Activated naive CD8-positive, alpha-beta T cell treated with anti-CD3 and anti-CD28 coated beads, Interleukin-2, amount 50 U/mL, for 24 hours (primary cell): ENCODE measurements at places on chromosomes 4 and X.

DNA sequence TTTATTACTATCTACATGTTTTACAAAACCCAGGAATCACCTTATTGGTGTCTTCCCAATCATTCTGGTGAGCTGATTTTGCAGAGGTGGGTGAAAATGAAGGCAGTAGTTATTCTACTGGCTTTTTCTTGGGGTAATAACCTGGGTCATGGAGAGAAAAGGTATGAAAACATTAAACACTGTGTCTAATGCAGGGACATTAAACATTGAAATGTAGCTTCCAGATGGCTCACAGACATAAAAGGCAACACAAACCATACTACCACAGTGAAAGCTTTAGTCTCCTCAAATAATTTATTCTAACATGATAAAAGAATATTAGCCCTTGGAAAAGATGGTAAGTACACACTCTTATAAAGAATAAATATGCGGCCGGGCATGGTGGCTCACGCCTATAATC is 8.0 kb downstream of the SETD7 start:
- H3K4me1 ChIP-seq = peaks cover 5% of the 10 kb centered on the region
- no peak overlapping the region for H3K27ac ChIP-seq
- H3K4me3 ChIP-seq = no peak overlapping the region

GRCh38 chrX:20500949-20501348 is 234.2 kb upstream of the RPS6KA3 start:
- peaks cover 14% of the 10 kb centered on the region for H3K4me1 ChIP-seq
- no peak for DNase-seq
- H3K4me3 ChIP-seq = no peak overlapping the region
- H3K36me3 ChIP-seq = no peaks in the 10 kb centered on the region

GRCh38 chrX:134718105-134718965 is 60.1 kb upstream of the PLAC1 start:
- H3K4me3 ChIP-seq = no peak overlapping the region
- peaks cover 26% of the 10 kb centered on the region for H3K4me1 ChIP-seq
- DNase-seq = no peak
- H3K27ac ChIP-seq = peak overlapping the region; percentile 70
- no peaks in the 10 kb centered on the region for H3K36me3 ChIP-seq
- no peaks in the 10 kb centered on the region for H3K27me3 ChIP-seq

DNA sequence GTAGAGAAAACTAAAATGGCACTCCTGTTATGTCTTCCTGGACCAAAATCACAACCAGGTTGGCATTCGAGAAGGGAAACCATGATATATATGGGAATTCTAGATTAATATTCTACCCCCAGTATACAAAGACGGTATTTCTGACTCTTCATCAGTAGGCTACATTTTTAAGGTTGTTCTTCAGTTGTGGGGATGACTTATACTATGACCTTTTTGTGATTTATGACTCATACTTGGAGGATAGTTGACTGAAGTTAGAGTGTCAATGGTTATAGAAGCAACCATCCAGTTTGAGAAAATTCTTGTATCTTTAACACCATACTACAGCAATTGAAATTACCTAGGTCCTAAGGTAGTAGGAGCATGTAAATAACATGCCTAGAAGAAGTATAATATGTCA is 49.8 kb upstream of the CYSLTR1 start:
- H3K27ac ChIP-seq = no peak overlapping the region
- peaks cover 4% of the 10 kb centered on the region for H3K36me3 ChIP-seq
- H3K4me3 ChIP-seq = no peak overlapping the region
- peaks cover 33% of the 10 kb centered on the region for H3K4me1 ChIP-seq
- H3K27me3 ChIP-seq = no peaks in the 10 kb centered on the region

GRCh38 chr4:8910822-8911315 is 39.2 kb upstream of the HMX1 start:
- H3K36me3 ChIP-seq = no peaks in the 10 kb centered on the region
- no peak for DNase-seq
- no peak overlapping the region for H3K4me3 ChIP-seq
- no peaks in the 10 kb centered on the region for H3K4me1 ChIP-seq

- no peak for DNase-seq
- no peaks in the 10 kb centered on the region for H3K4me1 ChIP-seq
- no peak overlapping the region for H3K27ac ChIP-seq
- no peak overlapping the region for H3K4me3 ChIP-seq
- H3K27me3 ChIP-seq = no peaks in the 10 kb centered on the region
- peaks cover 18% of the 10 kb centered on the region for H3K36me3 ChIP-seq
Observed at GRCh38 chrX:22234380-22234779, 38.3 kb upstream of the CBLL2 start.

GRCh38 chr4:138663883-138664282 is 351.7 kb upstream of the NOCT start:
- no peaks in the 10 kb centered on the region for H3K27me3 ChIP-seq
- H3K36me3 ChIP-seq = no peaks in the 10 kb centered on the region
- no peak overlapping the region for H3K27ac ChIP-seq
- DNase-seq = no peak
- no peaks in the 10 kb centered on the region for H3K4me1 ChIP-seq

DNA sequence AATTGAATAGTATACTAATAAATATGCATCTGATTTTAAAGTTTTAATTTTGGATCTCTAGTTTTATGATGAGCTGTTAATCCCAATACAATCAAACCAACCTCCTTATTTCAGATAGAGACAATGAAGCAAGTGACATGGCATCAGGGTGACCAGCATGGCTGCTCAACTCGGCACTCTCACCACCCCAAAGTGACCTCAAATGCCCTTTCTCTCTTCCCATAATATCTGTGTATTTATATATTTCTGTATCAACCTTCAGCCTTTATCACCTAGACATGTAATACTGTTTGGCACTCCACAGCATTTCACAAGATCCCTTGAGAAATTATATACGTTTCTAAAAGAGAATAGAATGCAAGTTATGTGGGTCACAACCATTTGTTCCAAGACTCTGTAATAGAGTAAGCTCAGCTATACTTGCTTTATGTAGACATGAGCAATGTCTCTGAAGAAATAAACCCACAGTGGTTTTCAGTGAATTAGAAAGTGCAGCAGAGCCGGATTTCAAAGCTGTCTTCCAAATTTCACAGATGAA is 1623.2 kb upstream of the PABPC4L start:
- H3K27me3 ChIP-seq = no peaks in the 10 kb centered on the region
- no peak overlapping the region for H3K4me3 ChIP-seq
- no peak overlapping the region for H3K27ac ChIP-seq
- DNase-seq = no peak
- no peaks in the 10 kb centered on the region for H3K36me3 ChIP-seq
- no peaks in the 10 kb centered on the region for H3K4me1 ChIP-seq

DNA sequence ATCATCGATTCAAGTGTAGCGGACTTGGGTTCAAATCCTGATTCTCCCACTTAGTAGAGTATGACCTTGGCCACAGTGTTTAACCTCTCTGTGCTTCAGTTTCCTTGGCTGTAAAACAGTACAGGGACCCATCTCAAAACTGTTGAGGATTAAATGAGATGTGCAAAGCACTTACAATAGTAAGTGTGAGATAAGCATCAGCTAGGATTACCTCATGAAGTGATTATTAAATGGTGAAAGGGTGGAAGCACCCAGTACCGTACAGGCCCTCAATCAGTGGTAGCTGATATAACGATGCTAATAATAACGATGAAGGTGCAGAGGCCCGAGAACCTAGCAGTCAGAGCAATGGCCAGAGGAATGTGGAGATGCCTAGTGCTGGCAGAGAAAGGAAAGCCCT is 45.1 kb downstream of the PRPS1 start:
- no peaks in the 10 kb centered on the region for H3K27me3 ChIP-seq
- peak overlapping the region; percentile 86 for H3K27ac ChIP-seq
- no peak overlapping the region for H3K4me3 ChIP-seq
- DNase-seq = no peak

DNA sequence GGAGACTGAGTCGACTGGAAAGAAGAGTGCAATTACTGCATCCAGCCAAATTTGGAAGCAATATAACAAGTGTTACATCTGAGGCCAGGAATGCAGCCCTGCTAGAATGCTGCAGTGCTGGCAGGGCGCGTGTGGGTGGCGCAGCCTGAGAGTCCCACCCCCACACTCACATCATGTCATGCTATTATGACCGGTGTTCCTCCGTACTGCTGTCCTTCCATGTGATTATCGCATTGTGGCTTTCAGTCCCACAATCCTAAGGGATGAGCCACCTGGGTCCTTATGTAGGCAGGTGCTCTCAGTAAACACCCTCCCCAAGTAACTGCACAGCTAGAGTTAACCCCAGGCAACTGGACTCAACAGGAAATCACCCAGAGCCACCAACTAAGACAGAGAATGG is 122.6 kb upstream of the CPEB2 start:
- H3K27me3 ChIP-seq = peaks cover 4% of the 10 kb centered on the region
- no peak overlapping the region for H3K4me3 ChIP-seq
- peaks cover 46% of the 10 kb centered on the region for H3K4me1 ChIP-seq
- DNase-seq = no peak

DNA sequence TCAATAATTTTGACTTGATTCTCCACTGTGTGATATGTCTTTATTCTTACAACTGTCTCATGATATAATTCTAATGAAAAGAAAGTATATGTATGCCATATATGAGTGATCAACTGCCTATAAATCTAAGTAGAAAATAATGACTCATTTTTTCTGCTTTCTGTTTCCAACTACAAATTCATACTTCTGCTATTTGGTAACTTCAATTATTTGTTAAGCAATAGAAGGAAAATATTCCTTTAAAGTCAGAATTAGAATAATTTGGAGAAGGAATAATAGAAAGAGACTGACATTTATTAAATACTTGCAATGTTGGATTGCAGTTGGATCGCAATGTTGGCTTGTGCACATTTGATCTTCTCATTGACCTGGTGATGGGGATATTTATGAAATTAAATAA is 204.2 kb upstream of the PACRGL start:
- DNase-seq = no peak
- no peaks in the 10 kb centered on the region for H3K4me1 ChIP-seq
